ENCODE measurements at places on chromosomes 5 and 9. TPM values are rescaled to one million over a fixed set of nuclear protein-coding genes. Genes with fewer than 3 reads are reported as not detected.

GRCh38 chr5:1824903-1825841, 24.0 kb downstream of the NDUFS6 start:
- no peaks in the 10 kb centered on the region for H3K27me3 ChIP-seq
- no peaks in the 10 kb centered on the region for H3K4me1 ChIP-seq
- DNase-seq: no peak
- no peaks in the 10 kb centered on the region for H3K36me3 ChIP-seq
- no peak overlapping the region for H3K27ac ChIP-seq
- H3K4me3 ChIP-seq: no peak overlapping the region

DNAI1 gene
- not detected for total RNA-seq

DNA sequence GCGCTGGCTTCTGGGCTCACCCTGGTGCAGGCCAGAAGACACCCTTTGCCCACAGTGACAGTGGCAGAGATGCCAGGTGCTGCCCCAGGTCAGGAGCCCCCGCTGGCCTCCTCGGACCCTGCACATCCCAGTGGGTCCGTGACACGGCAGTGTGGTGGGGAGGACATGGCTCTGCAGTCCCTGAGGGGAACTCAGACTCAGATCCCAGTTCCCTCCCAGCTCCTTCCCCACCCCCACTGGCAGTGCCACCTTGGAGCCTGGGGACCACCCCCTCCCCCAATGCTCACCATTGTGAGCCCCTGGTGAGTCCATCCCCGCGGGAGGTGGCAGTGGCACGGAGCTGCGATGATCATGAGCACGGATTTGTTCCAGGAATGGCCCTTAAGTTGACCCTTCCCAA, 562 bp upstream of the CCDC187 start:
- H3K36me3 ChIP-seq: no peaks in the 10 kb centered on the region
- H3K27me3 ChIP-seq: peaks cover 7% of the 10 kb centered on the region
- no peaks in the 10 kb centered on the region for H3K4me1 ChIP-seq
- no peak for DNase-seq

PKD2L2 gene
- not detected for total RNA-seq

DEPDC1B gene
- 1.1 TPM for total RNA-seq

PHYHD1 gene
- total RNA-seq: 67.0 TPM

BRINP1 gene
- total RNA-seq: not detected

CDO1 gene
- total RNA-seq: 47.7 TPM

- peak overlapping the region; percentile 81 for H3K4me3 ChIP-seq
- H3K4me1 ChIP-seq: no peaks in the 10 kb centered on the region
- no peaks in the 10 kb centered on the region for H3K36me3 ChIP-seq
- DNase-seq: no peak
- no peaks in the 10 kb centered on the region for H3K27me3 ChIP-seq
- H3K27ac ChIP-seq: peak overlapping the region; percentile 72
Measured at GRCh38 chr5:149271195-149271715, 404 bp upstream of the AFAP1L1 start.

STC2 gene
- 12.8 TPM for total RNA-seq

DNA sequence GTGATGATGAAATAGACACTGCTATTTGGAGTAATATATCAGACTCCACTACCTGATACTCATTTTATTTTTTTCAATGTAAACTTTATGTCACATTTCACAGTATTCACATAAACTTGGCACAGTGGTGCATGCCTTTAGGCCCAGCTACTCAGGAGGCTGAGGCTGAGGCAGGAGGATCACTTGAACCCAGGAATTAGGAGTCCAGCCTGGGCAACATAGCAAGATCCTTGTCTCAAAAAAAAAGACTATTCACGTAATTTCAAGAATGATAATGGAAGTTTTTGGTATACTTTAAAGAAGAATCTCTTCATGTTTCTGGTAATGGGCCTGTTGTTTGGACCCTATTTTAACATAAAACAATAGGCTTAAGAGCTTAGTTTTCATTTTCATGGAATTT, 47.4 kb downstream of the SLC25A51 start:
- no peaks in the 10 kb centered on the region for H3K4me1 ChIP-seq
- H3K27ac ChIP-seq: no peak overlapping the region
- no peaks in the 10 kb centered on the region for H3K36me3 ChIP-seq
- H3K4me3 ChIP-seq: no peak overlapping the region
- DNase-seq: no peak

DNA sequence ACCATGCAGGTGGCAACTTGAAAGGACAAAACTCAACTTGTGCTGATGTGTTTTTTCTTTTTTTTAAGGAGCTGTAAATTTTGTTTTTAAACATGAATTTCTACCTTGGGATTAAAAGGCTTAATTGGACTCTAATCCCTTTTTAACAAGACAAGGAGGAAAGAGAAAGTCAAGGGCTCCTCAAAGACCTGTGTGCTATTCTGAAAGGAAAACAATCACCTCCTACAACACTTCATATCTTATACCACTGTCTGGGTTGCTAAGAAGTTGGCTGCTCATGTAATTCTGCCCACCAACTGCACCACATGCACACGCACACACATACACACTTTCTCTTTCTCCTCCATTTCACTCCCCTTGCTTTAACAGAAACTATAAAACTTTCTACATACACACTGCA, 78.6 kb downstream of the SH3RF2 start:
- no peak overlapping the region for H3K4me3 ChIP-seq
- H3K4me1 ChIP-seq: no peaks in the 10 kb centered on the region
- H3K27ac ChIP-seq: no peak overlapping the region
- no peaks in the 10 kb centered on the region for H3K27me3 ChIP-seq

GARNL3 gene
- total RNA-seq: 13.4 TPM

PFN3 gene
- not detected for total RNA-seq

DNA sequence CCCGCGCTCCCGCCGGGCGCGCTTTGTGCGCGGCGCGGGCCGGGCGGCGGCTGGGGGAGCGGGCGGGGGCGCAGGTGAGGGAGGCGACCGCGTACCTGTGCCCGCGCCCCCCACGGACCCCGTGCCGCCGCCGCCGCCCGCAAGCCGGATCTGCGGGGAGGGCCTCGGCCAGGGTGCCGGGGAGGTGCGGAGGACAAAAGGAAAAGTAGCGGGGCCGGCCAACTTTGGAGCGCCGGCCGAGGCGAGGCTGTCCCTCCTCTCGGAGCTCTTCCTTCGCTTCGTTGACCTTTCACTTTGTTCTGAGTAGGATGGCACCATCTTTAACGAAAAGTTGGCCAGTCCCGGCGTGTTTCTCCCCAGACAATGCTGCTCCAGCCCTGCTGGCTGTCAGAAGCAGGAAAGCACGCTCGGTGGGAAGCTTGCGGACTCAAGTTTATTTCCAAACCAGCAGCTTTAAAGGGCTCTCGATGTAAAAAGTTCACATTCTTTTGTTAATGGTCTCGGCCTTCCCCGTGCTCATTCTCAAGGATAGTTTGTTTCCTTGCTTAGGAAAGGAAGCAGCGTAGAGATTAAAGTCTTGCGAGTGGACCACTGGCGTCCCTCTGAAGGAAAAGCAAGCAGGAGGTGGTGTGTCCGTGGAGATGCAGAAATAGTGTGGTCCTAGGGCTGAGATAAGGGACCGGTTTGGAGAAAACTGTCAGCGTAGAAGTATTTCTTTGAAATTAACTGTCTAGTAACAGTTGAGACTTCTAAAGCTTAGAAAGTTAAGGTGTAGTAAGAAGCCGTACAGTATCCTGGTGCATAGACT, 639 bp downstream of the EHMT1 start:
- H3K27me3 ChIP-seq: no peaks in the 10 kb centered on the region
- H3K27ac ChIP-seq: peak overlapping the region; percentile 94
- no peak for DNase-seq
- H3K4me1 ChIP-seq: peaks cover 24% of the 10 kb centered on the region
- H3K36me3 ChIP-seq: no peaks in the 10 kb centered on the region
